ENCODE measurements at places on chromosomes 4 and X.

- no peak overlapping the region for H3K27ac ChIP-seq
- no peak overlapping the region for H3K4me3 ChIP-seq
- H3K4me1 ChIP-seq = no peaks in the 10 kb centered on the region
- H3K27me3 ChIP-seq = no peaks in the 10 kb centered on the region
- no peaks in the 10 kb centered on the region for H3K36me3 ChIP-seq
Observed at GRCh38 chrX:110915111-110915510, 119.5 kb upstream of the CHRDL1 start.

GRCh38 chr4:74920704-74921103 is 12.2 kb upstream of the PARM1 start:
- no peak overlapping the region for H3K4me3 ChIP-seq
- H3K27me3 ChIP-seq = no peaks in the 10 kb centered on the region
- H3K27ac ChIP-seq = no peak overlapping the region
- no peaks in the 10 kb centered on the region for H3K36me3 ChIP-seq
- H3K4me1 ChIP-seq = no peaks in the 10 kb centered on the region

DNA sequence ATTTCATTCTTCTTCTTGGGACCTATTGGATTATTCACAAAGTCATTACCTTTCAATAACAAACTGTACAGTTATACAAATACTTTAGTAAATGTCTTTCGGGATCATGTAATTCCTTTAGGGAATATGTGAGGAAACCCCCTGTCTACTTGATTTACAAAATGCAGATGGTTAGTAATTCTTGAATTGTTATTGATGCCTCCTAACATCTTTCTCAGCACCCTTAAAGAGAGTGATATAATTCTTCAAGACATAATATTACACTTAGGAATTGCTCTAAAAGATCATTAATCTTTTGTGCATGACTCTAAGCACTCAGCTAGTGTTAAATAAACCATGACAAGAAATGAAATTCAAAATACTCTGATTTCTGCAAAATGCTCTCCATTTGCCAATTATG is 988.1 kb upstream of the HS3ST1 start:
- no peak for DNase-seq
- no peaks in the 10 kb centered on the region for H3K4me1 ChIP-seq
- H3K36me3 ChIP-seq = no peaks in the 10 kb centered on the region

- no peaks in the 10 kb centered on the region for H3K36me3 ChIP-seq
- H3K4me3 ChIP-seq = no peak overlapping the region
- no peaks in the 10 kb centered on the region for H3K27me3 ChIP-seq
- peak; percentile 76 for DNase-seq
- H3K4me1 ChIP-seq = no peaks in the 10 kb centered on the region
Observed at GRCh38 chrX:119512146-119512800, 44.0 kb downstream of the SLC25A5 start.

GRCh38 chrX:78019586-78020483 is 50.4 kb upstream of the PGAM4 start:
- no peak for DNase-seq
- H3K27ac ChIP-seq = no peak overlapping the region
- H3K4me3 ChIP-seq = no peak overlapping the region
- no peaks in the 10 kb centered on the region for H3K4me1 ChIP-seq
- no peaks in the 10 kb centered on the region for H3K27me3 ChIP-seq
- no peaks in the 10 kb centered on the region for H3K36me3 ChIP-seq

DNA sequence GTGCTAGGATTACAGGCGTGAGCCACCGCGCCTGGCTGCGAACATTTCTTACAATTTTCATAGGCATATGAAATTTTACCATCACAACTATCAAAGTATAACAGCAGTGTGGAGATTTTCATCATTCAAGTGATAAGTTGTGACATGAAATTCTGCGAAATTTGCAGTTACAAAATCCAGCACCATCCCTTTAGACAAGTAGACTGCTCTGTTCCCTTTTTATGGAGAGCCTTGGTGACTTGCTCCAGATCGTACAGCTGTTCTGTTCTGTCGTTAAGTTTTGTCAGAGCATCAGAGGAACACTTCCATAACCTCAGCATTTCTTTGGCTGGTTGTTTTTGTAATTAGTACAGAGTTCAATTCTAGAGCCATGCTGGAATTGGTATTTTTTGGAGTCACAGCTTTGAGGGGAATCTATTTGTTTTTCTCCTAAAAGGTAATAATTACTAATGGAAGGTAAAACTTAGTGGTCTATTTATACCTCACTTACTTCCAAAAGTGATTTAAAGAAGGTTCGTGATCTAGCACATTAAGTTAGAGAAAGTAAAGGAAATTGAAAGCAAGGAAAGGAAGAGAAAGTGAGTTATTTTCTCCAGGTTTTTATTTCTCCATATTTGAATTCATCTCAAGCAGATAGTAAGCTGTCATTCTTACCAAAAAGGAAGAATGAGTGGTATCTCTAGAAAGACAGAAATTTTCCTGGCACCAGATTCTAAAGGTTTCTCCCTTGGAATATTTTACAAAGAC is 22.1 kb downstream of the ZRSR2 start:
- H3K36me3 ChIP-seq = peaks cover 34% of the 10 kb centered on the region
- H3K27me3 ChIP-seq = no peaks in the 10 kb centered on the region
- H3K4me3 ChIP-seq = no peak overlapping the region

GRCh38 chrX:24190500-24191156 is 41.1 kb downstream of the ZFX start:
- H3K27me3 ChIP-seq = no peaks in the 10 kb centered on the region
- no peak overlapping the region for H3K27ac ChIP-seq
- peaks cover 34% of the 10 kb centered on the region for H3K36me3 ChIP-seq
